ENCODE measurements at places on chromosomes 4 and X.
A peak's percentile ranks its signal among the peaks of the same experiment; 100 is the strongest.

- peak; percentile 42 for DNase-seq
Observed at GRCh38 chrX:148049441-148049840, 68.3 kb downstream of the FMR1NB start.

GRCh38 chr4:21467551-21467950 lies 481.0 kb downstream of the KCNIP4 start:
- DNase-seq = no peak

DNA sequence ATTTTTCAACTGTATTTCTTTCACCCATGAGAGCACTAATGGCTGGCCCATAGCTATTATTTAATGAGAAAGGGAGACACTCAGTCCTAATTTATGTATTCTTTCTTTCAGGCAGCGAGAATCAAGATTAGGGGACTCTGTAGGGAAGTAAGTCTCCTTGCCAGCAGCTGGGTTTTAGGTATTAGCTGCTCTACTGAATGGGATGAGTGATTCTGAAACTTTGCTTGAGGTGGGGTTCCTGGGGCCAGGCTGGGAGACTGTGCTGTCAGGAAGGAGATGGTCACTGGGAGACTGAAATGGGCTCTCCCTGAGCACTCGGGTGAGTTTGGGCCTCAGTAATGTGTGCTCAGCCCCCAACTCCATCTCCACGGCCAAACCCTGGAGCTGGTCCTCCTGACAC lies 78.7 kb downstream of the LNX1 start:
- DNase-seq = no peak

- DNase-seq = no peak
Observed at GRCh38 chr4:36207831-36208520, 36.3 kb downstream of the ARAP2 start.

- DNase-seq = peak; percentile 12
Observed at GRCh38 chr4:80070880-80071603, 2.0 kb downstream of the ANTXR2 start.

GRCh38 chr4:100244347-100244746 lies 54.1 kb upstream of the DDIT4L start:
- DNase-seq = no peak

DNA sequence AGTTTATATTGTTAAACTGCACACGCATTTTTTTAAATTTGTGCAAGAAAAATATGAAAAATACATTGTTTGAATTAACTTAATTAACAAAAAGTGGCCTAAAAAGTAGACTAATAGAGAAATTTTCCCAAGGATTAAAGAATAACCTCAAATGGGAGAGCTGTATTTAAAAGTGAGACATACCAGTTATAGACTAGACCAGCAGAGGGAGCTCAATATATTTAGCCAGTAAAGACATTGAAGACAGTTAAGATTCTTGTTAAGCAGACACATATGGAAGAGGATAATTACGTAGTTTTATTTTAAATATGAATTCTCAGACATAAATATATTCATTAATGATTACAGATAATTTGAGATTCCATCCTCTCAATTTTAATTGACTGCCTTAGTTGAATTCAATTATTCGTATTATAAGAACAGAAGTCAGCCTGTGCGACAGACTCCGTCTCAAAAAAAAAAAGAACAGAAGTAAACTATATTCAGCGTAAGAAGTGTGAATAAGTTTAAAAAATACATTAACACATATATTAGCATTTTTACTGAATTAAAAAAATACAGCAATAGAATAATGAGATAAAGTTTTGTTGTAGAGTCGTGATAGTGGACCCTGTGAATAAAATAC lies 64.8 kb downstream of the GLRA3 start:
- peak; percentile 44 for DNase-seq

- no peak for DNase-seq
Observed at GRCh38 chr4:123600987-123601904, 204.7 kb downstream of the SPRY1 start.

DNA sequence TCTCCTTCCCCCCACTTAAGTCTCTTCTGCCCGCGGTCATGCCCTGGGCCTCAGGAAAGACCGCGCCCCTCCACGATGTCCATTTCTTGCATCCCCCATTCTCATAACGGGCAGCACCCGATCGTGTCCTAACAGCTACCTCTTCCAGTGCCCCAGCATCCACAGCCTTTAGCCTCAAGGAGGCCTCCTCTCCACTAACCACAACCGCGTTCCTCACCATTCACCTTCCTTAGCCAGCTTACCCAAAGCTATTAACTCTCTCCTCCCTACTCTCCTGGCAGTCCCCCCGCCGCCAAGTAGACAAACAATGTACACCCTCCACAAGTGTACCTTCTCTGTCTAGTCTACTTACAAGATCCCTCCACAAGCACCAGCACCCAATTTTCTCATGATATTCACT lies 58.6 kb upstream of the PAGE5 start:
- DNase-seq = no peak

DNA sequence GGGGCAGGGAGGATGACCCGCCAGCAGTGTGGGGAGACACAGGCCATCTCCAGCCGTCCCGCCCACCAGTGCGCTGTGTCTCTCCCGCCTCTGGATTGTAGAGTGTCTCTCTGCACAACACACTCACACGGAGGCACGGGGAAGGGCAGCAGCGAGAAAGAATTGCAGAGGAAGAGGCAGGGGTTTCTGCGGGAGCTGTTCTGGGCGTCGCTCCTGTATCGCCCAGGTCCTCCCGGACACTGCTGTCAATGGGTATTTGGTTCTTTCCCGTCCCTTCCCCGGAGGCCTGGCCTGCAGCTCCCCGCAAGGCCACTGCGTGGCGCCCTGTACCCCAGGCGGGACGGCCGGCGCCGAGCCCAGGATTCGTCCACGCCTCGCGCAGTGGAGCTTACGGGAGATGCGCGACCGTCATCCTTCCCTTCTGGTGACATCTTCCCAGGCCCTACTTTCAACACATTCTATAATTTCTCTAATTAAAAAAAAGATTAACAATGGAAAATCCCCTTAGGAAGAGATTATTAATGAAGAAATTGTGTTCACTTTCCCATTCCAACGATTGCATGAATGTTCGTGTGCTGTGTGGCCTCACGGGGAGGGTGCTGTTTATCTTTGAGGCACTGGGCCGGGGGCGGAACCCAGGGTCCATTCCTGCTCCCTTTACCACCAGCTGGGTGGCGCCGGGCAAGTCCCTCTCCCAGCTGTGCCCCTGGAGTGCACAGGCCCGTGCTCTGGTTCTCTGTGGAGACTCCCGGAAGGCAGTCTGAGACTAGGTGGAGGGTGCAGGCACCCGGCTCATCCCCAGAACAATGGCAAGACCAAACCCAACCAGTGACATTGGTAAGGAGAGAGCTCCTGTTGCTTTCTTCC lies 95.7 kb downstream of the CPZ start:
- DNase-seq = peak; percentile 26

GRCh38 chr4:179328627-179329026 lies 1886.4 kb upstream of the AGA start:
- no peak for DNase-seq

GRCh38 chr4:155252327-155252726 lies 43.9 kb downstream of the NPY2R start:
- no peak for DNase-seq

DNA sequence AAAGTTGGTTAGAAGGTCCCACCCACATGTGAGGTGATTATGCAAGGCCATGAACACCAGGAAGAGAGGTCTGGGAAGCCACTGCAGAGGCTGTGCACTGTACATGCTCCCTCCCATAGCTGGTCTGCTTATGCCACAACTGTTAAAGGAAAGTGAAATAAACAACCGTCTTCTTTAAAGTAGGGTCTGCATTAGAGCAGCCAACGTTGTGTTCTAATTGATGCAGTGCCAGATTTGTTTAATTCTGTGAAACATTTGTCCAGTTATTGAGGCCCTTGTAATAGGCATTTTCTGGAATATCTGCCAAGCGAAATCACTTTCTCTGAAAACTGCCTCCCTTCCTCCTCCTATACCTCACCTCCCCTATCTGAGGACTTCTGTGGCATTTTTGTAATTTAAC lies 224.0 kb upstream of the LNX1 start:
- DNase-seq = no peak

DNA sequence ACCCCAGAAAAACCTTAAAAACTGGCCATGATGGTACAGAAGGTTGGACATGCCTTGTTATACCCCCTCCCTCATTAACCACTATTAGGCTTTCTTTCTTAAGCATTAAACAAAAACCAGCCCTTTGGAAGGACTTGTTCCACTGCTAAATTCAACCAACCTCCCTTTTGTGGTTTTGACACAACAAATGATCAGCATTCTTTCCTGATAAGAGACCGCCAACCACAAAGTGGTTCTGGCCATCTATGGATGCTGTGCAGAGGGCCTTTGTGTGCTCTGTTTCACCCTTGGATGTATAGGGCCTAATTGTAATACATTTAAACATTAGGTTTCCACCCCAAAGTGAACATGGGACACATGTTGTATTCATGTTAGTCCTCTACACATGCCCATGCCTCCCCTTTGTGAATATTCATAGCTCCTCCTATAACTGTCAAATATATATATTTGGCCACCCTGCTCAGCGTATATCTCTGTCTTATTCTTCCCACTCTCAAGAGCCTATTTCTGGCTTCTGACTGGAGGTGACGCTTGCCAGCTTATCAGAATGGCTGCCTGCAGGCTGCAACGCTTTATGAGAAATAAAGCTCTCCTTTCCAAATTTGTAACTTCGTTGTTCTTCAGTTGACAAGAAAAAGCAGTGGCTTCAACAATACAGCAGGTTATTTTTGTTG lies 126.6 kb downstream of the NPNT start:
- DNase-seq = no peak

GRCh38 chr4:152256996-152257395 lies 278.9 kb downstream of the FBXW7 start:
- DNase-seq = no peak

GRCh38 chr4:107299646-107300045 lies 263.5 kb upstream of the DKK2 start:
- DNase-seq = no peak

DNA sequence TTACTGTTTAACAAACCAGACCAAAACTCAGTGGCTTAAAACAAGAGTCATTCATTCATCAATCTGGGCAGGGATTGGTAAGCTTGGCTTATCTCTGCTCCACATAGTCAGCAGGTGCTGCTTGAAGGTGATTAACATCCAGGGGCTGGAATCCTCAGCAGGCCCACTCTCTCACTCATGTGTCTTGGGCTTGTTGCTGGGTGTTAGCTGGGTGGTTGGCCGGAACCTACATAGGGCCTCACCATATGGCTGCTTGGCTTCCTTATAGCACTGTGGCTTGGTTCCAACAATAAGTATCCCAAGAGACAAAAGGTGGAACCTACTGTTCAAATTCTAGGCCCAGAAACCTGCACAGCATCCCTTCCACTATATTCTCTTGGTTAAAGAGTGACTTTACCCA lies 125.0 kb downstream of the RASGEF1B start:
- no peak for DNase-seq

GRCh38 chrX:11531226-11531625 lies 134.5 kb downstream of the ARHGAP6 start:
- DNase-seq = peak; percentile 22

DNA sequence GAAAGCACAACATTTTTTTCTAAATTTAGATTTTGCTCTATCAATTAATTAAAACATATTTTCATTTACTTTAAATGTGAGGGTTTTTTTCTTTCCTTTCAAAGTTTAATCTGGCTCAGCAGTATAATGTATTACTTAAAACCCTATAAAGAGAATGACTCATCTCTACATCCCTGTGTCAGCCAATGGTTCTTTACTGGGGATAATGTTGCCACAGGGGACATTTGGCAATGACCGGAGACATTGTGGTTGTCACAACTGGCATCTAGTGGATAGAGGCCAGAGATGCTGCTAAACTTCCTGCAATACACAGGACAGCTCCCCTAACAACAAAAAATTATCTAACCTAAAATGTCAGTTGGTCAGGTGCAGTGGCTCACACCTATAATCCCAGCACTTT lies 53.8 kb downstream of the SYNPO2 start:
- DNase-seq = no peak

DNA sequence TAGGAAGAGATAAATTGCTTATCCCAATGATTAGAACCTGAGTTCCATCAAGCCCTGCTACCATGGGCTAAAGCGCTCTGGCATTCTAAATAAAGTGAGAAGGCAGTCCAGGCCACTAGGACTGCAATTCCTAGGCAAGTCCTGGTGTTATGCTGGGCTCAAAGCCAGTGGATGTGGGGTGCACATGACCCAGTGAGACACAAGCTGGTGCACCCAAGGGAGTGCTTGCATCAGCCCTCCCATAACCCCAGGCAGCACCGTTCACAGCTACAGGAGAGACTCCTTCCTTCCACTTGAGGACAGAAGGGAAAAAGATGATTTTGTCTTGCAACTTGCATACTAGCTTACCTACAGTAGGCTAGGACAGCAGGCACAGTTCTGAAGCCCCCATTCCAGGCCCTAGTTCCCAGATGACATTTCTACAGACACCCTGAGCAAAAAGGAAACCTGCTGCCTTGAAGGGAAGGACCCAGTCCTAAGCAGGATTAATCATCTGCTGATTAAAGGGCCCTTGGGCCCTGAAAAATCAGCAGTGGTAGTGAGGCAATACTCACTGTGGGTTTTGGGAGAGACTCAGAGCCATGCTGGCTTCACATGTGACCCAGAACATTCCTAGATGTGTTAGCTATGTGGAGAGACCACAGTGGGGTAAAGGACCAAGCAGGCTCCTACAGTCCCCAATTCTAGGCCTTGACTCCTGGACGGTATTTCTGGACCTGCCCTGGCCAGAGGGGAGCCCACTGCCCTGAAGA lies 77.8 kb downstream of the KLHL13 start:
- no peak for DNase-seq

- no peak for DNase-seq
Observed at GRCh38 chr4:13917015-13917414, 289.5 kb upstream of the BOD1L1 start.

All from kidney capillary endothelial cell (primary cell).